ENCODE measurements at places on chromosomes 4 and X. TPM values are rescaled to one million over a fixed set of nuclear protein-coding genes. Genes with fewer than 3 reads are reported as not detected.

The ABCG2 gene
- polyA plus RNA-seq = 7.1 TPM

The GPR34 gene
- polyA plus RNA-seq = 5.4 TPM

The MAB21L2 gene
- not detected for polyA plus RNA-seq

The USP51 gene
- polyA plus RNA-seq = 13.3 TPM

The CTPS2 gene
- polyA plus RNA-seq = 36.2 TPM

The ACE2 gene
- 44.8 TPM for polyA plus RNA-seq

The SEC24D gene
- polyA plus RNA-seq = 43.0 TPM

The ADGRA3 gene
- 60.7 TPM for polyA plus RNA-seq
